ENCODE measurements at places on chromosomes 2 and 18.

DNA sequence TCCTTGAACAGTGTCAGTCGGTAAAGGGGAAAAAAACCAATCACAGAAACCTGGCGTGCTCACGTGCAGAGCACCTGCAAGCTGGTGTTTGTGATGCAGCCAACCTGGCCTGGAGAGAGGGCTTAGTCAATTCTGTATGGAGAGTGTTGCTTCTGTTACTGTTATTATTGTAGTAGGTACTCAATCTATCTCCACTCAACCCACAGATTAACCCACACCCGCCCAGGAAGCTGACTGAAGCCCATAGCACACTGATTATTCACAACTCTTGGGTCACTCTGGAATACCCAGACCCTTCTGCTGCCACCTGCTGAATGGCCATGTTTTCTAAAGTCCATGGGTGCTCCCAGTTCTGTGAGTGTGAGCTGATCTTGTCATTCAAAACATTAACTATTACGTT lies 53.9 kb downstream of the TNFRSF11A start:
- no peak for DNase-seq

GRCh38 chr18:57423821-57424220 lies 11.4 kb upstream of the ONECUT2 start:
- DNase-seq, result no peak

DNA sequence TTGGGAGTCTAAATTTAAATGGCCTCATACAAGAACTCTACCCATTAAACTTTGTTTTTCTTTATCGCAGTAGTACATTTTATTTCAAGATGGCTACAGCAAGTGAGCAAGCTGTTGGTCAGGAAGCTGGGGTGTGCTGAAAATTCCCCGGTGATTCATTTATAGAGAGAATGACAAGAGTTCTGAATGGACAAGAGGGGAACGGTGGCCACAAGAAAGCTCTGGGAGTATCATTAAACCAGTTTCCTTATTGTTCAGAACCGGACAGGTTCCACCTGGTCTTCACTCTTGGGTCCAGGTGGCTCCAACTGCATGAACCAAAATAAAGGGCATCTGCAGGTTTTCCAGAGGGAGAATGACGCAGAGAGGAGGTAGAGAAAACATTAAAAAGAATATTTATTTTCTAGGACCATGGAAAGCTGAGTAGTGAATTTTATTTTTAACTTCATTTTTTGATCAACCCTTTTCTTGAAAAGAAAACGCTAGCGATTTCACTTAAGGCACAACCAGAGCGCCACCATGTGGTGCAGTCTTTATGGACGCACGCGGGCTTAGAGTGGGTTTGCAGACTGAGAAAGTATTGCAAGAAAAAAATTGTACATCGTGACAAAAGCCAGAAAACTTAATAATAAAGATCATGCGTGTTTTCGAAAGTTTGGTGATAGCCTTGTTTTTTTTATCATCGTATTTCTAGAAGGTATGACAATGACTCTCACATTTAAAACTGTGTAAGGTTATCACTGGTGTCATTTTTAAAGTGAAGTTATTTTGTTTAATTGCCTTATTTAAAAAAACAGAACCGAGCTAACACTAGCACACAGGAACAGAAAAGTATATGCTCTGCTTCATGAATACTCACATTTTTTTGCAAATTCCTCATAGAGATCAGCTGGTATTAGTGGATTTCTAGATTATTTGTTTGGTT lies 97.9 kb upstream of the NOL4 start:
- no peak for DNase-seq

- DNase-seq, result no peak
Measured at GRCh38 chr2:71240794-71241193, 13.9 kb upstream of the PAIP2B start.

DNA sequence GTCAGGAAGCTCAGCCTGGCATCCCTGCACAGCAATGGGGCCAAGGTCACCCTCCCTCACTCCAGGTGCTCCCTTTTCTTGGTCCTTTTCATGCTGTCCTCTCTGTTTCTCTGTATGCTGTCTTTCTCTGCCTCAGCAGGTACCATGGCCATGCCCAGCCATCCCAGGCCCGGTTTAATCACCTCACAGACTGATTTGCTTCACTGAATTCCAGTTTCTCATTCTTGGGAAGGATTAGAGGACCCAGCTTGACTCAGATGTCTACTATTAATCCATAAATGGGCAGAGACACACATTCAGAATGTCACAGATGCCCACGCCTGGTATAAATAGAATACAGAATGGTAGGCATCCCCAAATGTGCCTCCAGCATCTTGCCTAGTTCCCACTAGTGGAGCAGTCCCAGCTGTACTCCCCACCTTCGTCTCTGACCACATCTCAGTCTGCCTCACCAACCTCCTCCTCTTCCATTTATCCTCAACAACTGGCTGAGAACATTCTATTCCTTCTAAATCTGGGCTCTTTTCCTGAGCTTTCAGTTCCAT lies 14.2 kb upstream of the L3MBTL4 start:
- DNase-seq, result no peak

DNA sequence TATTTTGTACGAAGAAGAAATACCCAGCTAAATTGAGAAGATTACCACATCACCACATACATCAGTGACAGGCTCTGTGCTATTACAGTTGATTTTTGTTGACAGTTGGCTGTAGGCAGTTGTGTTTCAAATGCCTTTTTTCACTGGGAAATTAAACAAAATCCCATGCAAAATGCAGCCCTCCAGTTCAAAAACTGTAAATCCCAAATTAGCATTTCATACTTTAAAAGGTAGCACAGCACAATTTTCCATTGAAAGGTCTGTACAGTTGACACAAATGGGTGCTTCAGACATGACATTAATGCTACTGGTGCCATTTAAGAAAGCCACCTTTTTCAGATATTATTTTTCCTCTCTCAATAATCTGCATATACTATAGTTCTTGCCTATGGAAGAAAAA lies 807.2 kb downstream of the BCL11A start:
- no peak for DNase-seq

DNA sequence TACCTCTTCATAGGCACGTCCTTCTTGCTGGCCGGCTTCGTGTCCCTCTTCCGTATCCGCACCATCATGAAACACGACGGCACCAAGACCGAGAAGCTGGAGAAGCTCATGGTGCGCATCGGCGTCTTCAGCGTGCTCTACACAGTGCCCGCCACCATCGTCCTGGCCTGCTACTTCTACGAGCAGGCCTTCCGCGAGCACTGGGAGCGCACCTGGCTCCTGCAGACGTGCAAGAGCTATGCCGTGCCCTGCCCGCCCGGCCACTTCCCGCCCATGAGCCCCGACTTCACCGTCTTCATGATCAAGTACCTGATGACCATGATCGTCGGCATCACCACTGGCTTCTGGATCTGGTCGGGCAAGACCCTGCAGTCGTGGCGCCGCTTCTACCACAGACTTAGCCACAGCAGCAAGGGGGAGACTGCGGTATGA lies 2.3 kb downstream of the FZD7 start:
- DNase-seq, result no peak

DNA sequence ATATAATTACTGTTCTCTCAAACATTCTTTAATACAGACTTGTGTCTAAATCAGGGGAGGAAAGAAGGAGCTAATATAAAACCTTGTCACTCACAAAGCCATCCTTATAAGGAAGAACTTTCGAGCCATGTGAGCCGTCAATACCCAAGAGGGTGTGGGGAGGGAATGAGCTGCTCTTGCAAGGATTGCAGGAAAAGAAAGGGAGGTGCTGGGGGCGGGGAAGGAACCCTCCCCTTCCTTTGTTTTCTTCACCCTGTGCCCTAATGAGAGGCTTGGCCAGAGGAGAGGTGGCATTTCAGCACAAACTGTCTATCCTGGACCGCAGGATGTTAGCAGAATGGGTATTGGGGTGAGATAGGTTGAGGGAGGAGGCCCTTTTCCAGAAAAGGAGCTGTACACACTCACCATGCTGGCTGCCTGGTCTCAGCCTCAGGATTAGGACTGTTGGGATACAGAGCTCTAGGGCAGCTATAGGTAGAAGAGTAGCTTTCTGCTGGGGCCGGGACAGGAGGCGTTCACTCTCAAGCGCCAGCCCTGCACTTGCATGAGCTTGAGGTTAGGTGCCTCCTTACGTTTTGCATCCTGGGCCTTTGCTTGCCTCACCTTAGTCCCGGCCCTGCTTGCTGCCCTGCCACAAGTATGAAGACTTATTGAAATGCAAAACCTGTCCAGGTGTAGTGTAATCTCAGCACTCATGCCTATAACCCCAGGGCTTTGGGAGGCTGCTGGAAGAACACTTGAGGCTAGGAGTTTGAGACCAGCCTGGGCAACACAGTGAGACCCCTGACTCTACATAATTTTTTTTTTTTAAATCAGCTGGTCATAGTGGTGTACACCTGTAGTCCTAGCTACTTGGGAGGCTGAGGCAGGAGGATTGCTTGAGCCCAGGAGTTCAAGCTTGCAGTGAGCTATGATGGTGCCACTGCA lies 190.5 kb downstream of the LOXHD1 start:
- DNase-seq, result no peak

GRCh38 chr2:71082402-71083252 lies 14.2 kb downstream of the NAGK start:
- DNase-seq, result no peak

DNA sequence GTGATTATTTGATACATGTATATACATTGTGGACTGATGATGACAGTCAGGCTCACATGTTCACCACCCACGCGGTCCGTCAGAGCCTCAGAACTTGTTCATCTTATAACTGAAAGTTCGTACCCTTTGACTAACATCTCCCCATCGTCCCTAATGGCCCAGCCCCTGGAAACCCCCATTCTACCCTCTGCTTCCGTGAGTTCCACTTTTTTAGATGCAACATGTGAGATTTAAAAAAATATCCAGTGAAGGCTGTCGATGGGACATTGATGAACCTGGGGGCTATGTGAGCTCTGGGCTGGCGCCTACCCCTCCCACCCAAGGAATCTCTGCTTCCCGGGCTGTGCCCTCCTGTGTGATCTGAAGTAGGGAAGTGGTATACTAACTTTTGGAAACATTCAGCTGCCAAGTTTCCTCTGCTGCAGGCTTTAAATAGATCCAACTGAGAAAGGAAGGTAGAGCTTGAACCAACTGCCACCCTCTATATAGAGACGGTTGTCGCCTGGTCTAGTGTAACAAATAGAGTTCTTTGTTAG lies 163.8 kb downstream of the FAM210A start:
- peak; percentile 78 for DNase-seq

GRCh38 chr2:101125374-101125773 lies 25.8 kb downstream of the TBC1D8 start:
- no peak for DNase-seq

DNA sequence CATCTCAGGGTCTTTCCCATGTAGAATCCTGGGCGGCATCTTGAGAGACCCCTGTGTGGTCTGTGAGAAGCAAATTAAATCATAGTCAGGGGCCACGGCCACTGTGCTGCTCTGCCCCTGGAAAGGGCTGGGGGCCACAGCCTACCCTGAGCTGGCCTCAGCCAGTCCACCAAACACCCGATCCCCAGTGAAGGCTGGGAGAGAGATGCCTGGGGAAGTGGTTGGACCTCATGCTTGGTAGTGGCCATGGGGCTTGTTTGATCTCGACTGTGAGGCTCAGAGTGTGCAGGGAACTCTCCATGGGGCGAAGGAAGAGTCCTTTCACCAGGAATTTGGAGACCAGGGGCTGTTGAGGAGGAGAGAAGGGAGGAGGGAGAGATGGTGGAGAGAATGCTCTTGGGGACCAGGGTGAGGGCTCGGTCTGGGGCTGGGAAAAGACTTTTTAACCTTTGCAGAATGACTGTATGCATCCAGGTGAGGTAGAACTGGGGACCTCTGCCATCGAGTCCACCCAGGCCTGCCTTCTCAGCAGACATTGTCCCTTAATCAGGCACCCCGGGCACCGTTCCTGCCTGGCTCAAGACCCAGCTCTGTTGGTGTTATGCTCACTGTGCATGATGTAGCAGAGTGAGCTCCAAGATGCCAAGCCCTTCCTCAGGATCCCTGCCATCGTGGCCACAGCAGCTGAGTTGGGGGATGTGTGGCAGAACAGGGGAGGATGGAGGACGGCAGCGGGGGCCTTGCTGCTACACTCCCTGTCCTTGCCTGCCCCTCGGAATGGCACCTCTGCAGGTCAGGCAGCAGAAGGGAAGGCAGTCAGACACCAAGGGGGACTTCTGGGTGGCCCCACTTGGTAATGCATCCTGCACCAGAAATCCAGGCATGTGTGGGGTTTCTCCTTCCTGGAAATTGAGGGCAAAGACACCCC lies 249.9 kb downstream of the DYSF start:
- DNase-seq, result no peak

DNA sequence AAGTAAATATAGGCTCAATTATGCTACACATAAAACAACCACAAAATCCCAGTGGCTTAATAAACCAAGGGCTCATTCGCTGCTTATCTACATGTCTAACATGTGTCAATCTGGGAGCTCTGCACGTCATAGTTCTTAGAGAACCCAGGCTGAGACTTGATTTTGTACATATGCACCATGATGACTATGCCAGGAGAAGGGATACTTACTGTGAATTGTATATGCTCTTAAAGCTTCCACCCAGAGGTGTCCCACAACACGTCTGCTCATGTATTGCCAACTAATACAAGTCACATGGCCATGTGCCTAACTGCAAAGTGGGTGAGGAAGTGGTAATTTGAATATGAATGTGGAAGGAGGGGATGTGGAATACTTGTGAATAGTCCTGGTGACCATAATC lies 262.1 kb downstream of the CPS1 start:
- no peak for DNase-seq

DNA sequence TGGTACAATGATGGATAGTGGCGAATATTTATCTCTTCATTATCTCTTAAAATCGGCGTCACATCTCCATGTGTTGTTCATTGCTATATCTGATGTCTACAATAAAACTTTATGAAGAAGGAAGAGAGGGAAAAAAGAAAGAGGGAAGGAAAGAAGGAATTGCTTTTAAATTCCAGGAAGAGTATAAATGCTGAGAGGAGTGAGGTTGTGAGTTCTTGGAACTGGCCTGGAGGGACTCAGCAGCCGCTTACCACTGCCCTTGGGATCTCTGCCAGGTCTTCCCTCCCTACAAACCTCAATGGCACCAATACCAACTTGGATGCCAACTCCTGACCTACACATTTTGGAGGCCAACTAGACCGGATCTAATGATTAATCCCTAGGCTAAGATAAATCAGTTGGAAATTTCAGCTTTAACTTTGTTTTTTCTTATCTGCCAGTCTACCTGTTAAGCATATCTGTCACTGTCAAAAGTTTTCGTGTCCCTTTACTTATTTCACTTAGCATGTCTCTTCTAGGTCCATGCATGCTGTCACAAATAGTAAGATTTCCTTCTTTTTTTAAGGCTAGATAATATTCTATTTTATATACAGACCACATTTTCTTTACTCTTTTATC lies 9.8 kb downstream of the SCN9A start:
- DNase-seq, result no peak

DNA sequence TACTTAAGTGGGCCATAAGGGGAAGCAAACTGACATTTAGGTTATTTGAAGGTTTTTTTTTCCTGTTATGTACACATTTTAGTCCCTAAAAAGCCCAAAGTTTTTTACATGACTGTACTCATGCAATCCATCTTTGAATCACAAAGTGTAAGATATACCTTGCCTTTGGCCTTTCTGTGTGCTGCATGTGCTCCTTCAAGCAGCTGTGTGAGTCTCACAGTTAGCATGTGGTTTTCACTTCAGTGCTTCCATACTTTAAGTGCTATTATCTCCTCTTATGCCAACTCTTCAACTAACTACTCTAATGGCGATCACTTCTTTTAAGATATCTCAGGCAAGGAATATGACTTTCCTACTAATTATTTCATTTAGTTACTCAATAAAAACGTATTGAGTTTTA lies 597.1 kb upstream of the ACVR2A start:
- DNase-seq, result no peak

- DNase-seq, result no peak
Measured at GRCh38 chr2:222305516-222306392, 7.0 kb upstream of the PAX3 start.

All from CD4-positive, alpha-beta T cell treated with Interleukin-15 for 1 hour (primary cell).